Stimulated activated CD8-positive, alpha-beta memory T cell treated with anti-CD3 and anti-CD28 coated beads, Interleukin-4, amount 100 ng/mL, for 1 hour (primary cell): ENCODE measurements at places on chromosomes 1 and 21.

- DNase-seq, result no peak
Observed at GRCh38 chr1:32256473-32257226, 5.6 kb downstream of the LCK start.

GRCh38 chr1:228802386-228803220, 67.3 kb downstream of the RHOU start:
- no peak for DNase-seq

DNA sequence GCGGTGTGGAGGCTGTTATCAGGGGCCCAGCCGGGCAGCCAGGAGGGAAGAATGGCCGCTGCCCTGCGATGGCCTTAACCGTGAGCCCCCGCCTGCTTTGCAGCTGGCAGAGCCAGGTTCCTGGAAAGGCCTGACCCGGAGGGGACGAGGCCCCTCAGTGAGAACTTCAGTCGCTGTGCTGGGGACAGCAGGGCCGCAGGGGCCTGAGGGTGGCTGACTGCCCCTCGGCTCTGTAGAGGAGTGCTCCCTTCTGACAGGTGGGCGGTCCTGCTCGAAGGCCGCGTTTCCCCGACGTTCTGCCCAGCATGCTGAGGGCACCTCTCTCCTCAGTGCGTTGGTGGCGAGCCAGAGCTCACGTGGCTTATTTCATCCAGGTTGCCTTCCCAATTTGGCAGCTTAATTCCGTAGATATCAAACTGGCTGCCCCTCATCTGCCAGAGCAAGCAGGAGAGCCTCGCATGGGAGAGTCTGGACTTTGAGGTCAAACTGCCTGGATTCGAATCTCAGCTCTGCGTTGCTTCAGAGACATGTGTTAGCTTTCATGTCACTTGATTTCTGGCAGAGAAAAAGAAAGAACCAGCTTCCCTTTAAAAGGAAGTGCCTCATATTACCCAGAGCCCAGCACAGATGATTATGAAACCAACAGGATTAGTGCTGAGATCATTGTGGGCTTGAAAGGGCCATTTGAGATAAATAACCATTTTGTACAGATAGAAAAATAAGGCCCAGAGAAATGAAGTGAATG, 239.8 kb downstream of the SDCCAG8 start:
- DNase-seq, result no peak

GRCh38 chr1:66426239-66426853, 107.6 kb upstream of the SGIP1 start:
- DNase-seq, result no peak

DNA sequence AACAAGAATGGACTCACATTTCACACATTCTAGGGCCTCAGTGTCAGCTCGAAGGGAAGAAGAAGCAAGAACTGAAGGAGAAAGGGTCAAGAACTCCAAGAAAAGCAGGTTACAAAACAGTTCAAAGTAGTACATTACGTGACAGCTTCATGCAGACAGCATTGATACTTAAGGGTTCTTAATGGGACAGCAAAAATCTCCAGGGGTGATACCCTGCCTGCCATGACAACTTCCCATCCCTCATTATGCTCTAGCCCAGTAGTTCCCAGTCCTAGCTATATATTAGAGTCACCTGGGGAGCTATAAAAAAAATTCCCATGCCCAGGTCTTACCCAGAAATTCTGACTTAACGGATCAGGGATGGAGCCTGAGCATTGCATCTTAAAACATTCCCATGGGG, 51.2 kb upstream of the PROX1 start:
- no peak for DNase-seq

DNA sequence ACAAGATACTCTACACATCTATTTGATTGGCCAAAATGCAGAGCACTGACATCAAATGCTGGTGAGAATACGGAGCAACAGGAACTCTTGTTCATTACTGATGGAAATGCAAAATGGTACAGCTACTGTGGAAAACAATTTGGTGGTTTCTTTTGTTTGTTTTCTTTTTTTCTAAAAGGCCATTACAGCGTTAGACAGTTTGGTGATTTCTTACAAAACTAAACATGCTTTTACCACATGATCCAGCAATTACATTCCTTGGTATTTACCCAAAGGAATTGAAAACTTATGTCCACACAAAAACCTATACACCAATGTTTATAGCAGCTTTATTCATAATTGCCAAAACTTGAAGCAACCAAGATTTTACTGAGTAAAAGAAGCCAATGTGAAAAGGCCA, 66.4 kb upstream of the FBXO28 start:
- no peak for DNase-seq

DNA sequence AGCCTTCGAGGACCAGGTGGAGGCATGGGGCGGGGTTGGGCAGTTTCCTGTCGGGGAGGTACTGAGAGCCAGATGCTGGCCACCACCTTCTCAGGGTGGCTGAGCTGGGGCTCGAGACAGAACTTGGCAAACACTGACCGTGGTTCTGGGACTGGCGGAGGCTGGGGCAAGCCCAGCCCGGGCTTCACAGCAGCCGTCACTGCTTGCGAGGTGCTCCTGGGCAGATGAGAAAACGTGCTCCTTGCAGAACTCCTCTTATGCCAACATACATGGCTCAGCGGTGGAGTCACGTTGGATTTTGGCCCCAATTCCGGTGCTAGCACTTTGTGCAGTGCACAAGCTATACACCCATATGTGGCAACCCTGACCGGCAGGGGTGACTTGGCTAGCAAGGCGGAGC, 69.2 kb downstream of the RUNX3 start:
- no peak for DNase-seq

DNA sequence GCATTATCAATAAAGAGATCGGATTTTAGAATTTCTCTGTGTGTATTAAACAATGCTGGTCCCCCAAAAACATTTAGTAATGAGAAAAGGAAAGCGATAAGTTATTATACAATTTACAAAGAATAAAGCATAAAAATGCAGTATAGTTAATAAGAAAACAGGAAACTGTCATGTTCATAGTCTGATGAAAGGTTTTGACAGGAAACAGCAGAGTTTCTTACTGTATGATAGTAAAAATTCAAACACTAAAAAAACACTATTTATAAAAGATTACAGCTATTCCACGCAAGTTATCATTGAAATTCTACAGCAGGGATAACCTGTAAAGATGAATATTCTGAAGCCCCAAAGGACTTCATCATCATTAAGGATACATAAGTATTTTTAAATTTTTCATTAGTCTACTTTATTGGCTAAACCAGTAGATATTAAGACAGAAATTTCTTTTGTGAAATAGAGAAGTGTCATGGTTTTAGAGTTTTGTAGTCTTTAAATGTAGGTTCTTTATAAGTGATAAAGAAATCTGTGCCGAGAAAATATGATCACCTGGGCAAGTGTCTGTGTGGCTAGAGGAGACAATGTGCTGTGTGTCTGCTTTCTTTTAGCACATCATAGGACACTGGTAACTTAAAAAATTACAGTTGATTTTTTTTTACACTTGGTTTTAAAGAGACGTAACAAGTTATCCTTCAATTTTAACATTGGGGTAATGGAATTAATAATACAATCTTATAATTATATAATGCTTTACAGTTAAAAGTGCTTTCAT, 49.7 kb upstream of the GFI1 start:
- no peak for DNase-seq

- DNase-seq, result no peak
Observed at GRCh38 chr1:935751-936231, 12.1 kb downstream of the SAMD11 start.

DNA sequence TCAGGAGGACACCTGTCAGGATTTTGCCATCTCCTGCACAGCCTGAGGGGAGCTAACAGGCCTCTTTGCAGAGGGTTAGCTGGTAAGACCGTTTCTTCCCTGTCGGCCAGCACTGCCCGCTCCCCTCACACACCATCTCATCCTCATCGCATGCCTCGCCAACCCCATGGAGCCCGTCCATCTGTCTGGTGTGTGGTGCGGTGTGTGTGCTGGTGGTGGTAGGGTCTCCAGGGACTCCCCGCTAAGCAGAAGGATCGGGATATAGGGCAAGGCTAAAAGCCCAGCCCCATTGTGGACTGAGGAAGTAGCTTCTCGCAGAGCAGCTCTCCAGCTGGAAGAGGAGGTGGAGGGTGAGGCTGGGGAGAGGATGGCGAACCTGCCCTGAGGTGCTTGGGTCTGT, 6.8 kb upstream of the SFN start:
- DNase-seq, result no peak

DNA sequence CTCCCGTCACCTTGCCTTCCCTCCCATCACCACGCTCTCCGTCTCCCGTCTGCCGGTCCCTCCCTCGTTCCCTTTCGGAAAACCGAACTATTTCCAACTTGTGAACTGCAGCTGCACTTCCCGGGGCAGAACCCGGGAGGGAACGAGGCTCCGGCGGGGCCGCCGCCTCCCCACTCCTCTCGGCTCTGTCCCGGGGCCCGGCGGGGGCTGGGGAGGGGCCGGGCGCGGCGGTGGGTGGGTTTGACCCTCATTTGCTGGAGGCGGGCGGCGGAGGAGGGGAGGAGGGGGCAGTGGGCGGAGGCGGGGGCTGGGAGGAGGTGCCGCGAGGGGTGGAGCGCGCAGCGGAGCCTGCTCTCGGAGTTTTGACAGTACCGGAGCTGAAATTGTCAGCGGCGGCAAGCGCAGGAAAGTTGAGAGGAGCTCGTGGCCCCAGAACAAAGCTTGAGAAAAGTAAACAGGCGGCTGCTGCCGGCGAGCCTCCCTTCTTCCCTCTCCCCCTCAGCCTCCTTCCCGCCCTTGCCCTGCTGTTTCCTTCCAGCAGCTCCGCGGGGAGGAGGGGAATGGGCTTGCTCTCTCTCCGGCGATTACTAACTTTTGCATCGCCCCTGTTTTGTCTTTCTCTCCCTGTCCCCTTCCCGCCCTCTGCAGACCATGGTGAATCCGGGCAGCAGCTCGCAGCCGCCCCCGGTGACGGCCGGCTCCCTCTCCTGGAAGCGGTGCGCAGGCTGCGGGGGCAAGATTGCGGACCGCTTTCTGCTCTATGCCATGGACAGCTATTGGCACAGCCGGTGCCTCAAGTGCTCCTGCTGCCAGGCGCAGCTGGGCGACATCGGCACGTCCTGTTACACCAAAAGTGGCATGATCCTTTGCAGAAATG, 2.9 kb downstream of the LMO4 start:
- DNase-seq, result peak; percentile 47

DNA sequence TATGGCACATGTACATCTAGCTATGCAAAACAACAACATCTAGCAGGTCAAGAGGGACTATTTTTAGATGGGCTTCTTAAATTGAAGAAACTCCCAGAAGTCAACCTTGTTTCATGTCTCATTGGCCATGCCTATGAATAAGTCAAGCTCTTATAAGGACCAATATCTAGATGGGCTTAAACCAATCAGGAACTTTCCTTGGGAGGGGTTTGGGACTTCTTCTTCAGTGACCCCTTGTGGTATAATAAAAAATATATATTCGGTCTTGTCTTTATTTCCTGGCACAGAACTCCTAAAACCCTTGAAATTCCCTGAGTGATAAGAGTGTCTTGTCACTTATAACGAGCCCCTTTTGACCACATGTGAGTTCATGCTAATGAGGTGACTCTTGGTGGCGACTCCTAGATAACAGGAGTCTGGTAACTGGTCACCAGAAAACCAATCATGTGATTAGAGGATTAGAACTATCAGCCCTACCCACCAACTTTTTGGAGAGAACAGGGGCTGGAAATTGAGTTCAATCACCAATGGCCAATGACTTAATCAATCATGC, 218.3 kb downstream of the HHIPL2 start:
- no peak for DNase-seq

DNA sequence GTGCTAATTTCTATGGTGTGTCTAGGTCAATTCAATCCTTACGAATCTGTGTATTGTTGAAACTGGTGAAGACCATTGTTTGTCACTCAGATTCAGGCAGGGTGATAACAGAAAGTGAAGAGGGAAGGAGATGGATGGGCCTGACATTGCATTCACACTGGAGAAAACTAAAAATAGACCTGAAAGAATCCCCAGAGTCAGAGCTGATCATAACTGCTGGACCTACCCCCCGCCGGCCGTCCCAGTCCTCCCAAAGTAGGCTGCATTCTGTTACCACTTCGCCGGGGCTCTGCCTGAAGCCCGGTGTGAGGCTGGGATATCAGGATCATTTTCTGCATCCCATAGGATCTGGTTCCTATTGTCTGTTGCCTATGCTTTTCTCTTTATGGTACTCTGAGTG, 121.1 kb downstream of the NUF2 start:
- no peak for DNase-seq

DNA sequence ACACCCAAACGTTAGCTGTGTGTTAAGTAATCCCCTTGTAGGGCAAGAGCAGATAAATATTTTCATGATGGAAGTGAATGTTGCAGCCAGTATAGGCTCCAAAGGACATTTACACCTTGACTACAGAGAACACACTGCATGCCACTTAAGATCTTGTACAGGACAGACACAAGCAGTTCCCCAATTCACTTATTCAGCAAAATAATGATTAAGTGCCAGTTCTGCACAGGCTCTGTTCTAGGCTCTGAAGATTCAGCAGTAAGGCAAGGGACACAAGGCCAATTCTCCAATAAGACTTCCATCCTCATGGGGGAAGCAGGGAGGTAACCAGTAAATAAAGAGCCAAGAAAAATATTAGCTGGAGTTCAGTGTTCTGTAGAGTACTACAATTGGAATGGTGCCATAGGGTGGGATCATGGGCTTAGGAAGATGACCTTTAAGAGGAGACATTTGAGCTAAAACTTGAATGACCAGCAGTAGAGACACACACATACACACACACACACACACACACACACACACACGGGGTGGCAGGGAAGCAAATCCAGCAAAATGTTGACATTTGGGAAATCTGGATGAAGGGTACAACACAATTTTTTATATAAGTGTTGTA, 199.9 kb upstream of the JUN start:
- no peak for DNase-seq

DNA sequence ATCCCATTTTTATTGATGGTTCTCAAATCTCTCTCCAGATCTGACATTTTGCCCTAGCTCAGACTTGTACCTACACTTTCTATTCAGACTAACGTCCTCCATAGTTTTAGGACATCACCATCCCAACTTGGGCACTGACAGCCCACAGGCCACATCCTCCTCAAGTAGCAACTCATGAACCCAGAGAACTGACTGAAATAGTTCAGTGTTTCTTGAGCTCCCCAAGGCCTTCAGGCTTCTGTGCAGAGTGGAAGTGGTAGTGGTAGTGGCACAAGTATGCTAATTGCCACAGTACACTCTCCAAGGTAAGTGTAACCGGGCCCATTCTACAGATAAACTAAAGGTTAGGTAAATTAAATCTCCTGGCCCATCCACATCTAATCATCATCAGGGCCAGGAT, 112.6 kb downstream of the SLC45A1 start:
- DNase-seq, result no peak

- DNase-seq, result no peak
Observed at GRCh38 chr21:34698270-34699015, 29.6 kb downstream of the CLIC6 start.

DNA sequence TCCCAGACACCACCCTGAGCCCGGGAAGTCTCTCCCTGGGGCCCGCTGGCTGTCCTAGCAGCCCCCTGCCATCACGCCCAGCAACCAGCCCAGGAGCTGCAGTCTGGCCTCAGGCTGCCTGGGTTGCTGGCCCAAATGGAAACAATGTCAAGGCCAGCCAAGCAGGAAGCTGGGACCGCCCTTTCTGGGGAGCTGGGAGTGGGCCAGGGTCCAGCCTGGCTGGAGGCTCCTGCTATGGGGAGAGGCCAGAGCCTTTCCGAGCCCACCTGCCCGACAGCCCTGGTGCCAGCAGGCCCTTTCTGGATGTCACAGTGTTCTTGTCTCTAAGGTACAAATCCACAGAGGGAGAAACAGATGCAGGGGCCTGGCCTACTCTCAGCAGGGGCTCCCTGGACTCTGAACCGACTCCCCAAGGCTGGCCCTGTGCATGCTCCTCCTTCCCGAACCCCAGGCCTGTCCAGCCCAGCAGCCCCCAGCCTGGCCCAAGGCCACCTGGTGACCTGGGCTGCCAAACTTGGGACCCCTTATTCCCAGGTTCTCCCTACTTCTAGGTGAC, 1.2 kb upstream of the MMEL1 start:
- DNase-seq, result no peak

GRCh38 chr1:162502928-162503327, 5.3 kb downstream of the UHMK1 start:
- no peak for DNase-seq
